ENCODE measurements at places on chromosomes 7 and 10. TPM values are rescaled to one million over a fixed set of nuclear protein-coding genes. Genes with fewer than 3 reads are reported as not detected.

Gene MLXIPL
- not detected for total RNA-seq

Gene TAS2R4
- total RNA-seq = 2.2 TPM

Gene CFAP46
- 0.56 TPM for total RNA-seq

Gene PARG
- 30.7 TPM for total RNA-seq

DNA sequence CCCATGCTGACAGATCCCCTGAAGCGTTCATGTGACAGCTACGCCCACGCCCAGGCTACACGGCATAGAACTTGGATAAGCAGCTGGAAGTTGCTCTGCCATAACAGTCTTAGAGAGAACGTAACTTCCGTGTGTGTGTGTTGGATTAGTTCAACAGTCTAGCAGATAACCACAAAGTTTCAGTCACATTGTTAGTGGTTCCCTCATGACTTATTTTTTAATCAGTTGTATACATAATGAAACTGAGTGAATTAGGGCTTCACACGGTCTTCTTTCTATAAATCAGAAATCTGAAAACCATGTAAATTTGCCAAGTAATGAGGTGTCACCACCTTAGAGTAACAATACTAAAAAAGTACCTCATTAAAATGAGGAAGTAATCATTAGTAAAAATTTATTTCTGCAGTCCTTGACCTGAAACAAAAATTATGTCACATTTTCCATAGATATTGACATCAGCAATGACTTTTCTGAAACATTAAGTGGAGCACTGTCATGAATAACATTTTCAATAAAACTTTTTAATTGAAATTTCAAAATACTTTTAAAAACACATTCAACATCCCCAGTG, 21.7 kb upstream of the MACC1 start:
- DNase-seq = no peak
- peaks cover 19% of the 10 kb centered on the region for H3K4me1 ChIP-seq
- no peaks in the 10 kb centered on the region for H3K27me3 ChIP-seq
- H3K27ac ChIP-seq = no peak overlapping the region
- H3K4me3 ChIP-seq = no peak overlapping the region

GRCh38 chr10:43287056-43288007, 20.5 kb upstream of the RASGEF1A start:
- H3K4me3 ChIP-seq = no peak overlapping the region
- H3K27ac ChIP-seq = no peak overlapping the region
- DNase-seq = no peak
- no peaks in the 10 kb centered on the region for H3K4me1 ChIP-seq

Gene NRP1
- 208 TPM for total RNA-seq

Gene PDLIM1
- 73.8 TPM for total RNA-seq

Gene KLF14
- total RNA-seq = not detected

Gene GALNT17
- total RNA-seq = 1.4 TPM

DNA sequence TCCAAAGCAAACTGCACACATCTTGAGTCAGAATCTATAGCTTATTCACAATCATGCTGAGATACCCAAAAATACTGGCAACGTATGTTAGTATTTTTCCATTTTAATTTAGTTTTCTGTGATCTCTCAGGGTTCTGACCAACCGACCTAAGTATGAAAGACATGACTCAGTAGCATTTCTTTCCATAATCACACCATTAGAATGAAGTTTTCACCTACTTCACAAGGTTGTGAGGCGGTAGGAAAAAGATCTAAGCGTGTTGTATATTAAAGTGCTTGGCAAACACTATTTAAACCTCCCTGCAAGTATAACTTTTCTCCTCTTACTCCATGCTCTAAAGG, 49.1 kb downstream of the PLCE1 start:
- H3K4me1 ChIP-seq = peaks cover 32% of the 10 kb centered on the region
- peak overlapping the region; percentile 93 for H3K27ac ChIP-seq
- H3K27me3 ChIP-seq = no peaks in the 10 kb centered on the region

DNA sequence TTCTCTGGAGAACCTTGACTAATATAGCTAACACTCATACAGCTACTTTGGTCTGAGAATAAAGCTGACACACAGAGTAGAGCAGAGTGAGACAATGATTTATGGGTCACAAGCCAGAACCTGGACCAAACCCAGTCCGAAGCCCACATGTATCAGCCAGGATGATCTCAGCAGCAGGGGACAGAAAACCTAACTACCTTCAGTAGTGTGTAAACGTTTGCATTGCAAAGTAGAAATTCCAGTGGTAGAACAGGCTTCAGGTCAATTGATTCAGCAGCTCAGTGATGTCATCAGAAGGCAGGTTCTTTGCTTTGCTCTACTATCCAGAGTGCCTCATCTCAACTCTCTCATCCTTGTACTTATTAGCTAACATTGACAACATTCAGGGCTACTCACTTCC, 62.5 kb upstream of the PALS2 start:
- H3K27ac ChIP-seq = no peak overlapping the region
- H3K4me3 ChIP-seq = no peak overlapping the region
- no peaks in the 10 kb centered on the region for H3K36me3 ChIP-seq
- no peak for DNase-seq
- H3K4me1 ChIP-seq = no peaks in the 10 kb centered on the region
